ENCODE measurements at places on chromosomes 5 and 9.

DNA sequence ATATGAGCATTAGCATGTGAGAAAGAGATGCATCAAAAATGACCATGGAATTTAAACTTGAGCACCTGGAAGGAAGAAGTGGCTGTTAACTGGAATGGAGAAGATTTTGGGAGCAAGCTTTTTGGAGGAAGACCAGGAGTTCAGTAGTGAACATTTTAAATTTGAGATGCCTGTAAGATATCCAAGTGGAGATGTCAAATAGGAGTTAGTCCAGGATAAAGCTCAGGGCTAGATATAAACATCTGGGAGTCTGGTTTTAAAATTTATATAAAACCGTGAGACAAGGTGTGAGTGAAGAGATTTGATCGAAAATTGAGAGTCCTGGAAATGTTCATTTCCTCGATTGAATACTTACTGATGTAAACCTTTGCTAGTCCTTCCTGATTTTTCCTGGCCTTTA lies 217.5 kb downstream of the ZSWIM6 start:
- no peak for DNase-seq

- DNase-seq, result no peak
These were observed 63.0 kb downstream of the PUM3 start for GRCh38 chr9:2780846-2781245.

DNA sequence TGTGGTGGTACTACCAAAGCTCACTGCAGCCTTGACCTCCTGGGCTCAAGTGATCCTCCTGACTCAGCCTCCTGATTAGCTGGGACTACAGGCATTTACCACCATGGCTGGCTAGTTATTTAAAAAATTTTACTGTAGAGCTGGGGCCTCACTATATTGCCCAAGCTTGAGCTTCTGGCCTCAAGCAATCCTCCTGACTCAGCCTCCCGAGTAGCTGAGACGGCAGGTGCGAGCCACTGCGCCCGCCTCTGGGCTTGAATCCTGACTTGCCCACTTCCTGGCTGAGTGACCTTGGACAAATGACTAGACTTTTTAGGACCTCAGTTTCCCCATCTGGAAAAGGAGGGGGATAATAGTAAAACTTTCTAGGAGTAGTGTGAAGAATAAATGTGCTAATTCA lies 32.1 kb downstream of the NCS1 start:
- no peak for DNase-seq

DNA sequence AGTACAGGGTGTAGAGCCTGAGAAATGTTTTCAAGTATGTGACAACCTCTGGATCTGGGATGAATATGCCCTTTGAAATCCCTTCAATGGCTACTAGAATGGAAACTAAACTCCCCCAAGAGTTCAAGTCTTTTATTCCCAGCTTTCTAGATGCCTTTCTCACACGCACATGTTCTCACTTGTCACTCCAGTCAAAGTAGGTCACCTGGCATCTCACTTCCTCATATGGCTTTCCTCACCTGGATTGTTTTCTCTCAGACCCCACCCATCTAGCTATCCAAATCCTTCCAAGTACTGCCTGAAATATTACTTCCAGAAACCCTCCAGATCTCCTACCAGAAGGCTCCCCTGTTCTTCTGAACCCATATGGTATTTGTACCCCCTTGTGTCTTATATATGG lies 615.4 kb upstream of the KLF4 start:
- no peak for DNase-seq

GRCh38 chr5:82218374-82219156 lies 59.6 kb downstream of the RPS23 start:
- DNase-seq, result no peak

DNA sequence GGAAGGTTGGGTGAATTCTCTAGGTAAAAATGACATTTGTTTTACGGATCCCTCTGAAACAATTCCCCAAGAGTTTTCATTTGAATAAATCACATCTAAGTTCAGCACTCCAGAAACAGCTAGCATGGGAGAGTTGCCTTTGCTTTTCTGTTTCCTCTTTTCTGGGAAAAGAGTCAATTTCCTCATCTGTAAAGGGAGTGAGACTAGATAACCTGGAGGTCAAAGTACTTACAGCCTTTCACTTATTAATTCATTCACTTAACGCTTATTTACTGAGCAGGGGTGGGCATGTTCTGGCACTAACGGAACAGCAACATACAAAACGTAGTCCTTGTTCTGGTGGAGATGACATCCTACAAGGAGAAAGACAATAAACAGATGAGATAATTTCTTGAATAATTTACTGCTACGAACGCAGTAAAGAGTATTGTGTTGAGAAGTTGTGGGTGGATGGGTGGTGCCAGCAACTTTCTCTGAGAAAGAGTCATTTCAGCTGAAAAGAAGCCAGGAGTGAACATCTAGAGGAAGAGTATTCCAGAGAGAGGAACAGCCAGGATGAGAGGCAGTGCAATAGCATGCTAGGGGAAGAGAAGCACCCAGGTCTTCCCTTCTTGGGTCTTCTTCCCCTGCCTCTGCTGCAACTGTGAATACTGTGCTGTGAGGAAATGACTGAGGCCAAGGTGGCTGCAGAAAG lies 335.6 kb downstream of the ZSWIM6 start:
- DNase-seq, result no peak

DNA sequence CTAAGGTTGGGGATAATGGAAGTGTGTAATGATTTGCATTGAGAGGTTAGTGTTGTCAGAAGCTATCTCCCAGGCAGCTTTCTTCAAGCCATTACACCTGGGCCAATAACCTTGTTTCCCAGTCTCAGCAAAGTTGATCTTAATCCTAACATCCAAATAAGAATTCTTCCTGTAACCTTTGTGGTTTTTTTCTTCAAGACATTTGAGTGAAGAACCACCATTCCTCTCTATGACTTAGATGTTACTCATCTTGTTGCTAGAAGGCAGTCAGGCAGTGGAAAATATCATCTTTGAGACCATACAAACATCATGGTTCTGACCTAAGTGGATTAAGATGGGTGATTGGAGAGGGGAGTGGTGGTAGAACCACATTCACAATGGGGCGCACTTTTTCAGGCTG lies 103.5 kb downstream of the NDUFAF2 start:
- no peak for DNase-seq

DNA sequence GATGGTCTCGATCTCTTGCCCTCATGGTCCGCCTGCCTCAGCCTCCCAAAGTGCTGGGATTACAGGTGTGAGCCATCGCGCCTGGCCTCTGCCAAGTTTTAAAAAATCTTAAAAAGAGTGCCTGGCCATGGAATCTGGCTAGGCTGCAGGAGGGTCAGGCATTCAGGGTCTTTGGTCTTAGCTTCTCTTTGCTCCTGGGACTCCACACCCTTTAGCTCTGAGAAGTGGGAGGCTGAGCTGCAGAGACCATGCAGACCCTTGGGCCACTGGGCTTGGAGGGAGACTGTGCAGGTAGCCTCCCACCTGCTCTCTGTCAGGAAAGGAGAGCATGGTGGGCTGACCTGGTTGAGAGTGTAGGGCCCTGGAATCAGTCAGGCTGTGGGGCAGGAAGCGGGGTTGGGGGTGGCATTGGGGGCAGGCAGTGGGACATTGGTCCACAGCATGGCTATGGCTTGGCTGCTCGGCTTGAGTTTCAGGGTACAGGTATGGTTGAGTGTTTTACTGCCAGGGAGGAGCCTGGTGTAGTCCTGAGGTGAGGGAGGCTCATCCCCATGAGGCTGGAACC lies 20.8 kb downstream of the PHF2 start:
- no peak for DNase-seq

- no peak for DNase-seq
These were observed 62.8 kb downstream of the HMCN2 start for GRCh38 chr9:130328349-130328801.

GRCh38 chr9:6007770-6008168 lies 7.7 kb downstream of the RANBP6 start:
- DNase-seq, result peak; percentile 72

GRCh38 chr5:10611290-10611689 lies 47.4 kb downstream of the ANKRD33B start:
- no peak for DNase-seq

DNA sequence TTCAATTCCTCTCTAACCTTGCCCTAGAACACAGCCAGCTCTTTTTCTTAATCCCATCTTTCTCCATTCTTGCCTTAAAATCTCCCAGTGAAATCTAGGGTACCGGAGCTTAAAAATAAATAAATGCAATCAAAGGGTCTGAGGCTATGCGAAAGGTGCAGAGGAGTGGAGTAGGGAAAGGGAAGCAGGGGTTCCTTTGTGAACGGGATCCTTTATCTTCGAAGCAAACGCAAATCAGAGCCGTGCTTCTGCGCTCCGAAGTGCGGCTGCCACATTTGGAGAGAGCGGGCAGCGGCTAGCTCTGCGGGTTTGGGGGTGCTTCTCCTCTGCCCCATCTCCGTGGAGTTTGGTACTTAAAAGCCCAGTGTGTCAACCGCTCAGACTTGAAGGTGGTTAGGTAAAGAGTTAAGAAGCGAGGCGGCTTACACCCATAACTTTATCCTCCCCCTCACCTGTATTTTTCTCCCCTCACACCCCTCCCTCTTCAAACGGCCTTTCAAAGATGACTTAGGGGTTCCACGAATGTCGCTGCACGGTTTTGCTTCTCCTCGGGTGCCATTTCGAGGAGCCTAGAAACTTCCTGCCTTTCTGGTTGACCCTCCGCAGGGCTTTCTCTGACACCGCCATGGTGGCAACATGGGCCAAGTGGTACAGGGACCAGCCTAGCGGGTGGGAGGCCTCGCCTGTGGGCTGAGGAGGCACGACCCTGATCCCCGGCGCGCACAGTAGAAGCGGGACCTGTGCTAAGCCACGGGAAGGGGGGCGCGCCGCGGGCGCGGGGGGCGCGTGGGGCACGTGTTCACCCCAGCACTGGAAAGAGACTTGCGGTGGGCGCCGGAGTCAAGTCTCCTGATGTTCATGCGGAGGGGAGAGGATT lies 31.7 kb upstream of the NFIB start:
- no peak for DNase-seq

GRCh38 chr5:71651579-71651978 lies 64.4 kb downstream of the MCCC2 start:
- no peak for DNase-seq

DNA sequence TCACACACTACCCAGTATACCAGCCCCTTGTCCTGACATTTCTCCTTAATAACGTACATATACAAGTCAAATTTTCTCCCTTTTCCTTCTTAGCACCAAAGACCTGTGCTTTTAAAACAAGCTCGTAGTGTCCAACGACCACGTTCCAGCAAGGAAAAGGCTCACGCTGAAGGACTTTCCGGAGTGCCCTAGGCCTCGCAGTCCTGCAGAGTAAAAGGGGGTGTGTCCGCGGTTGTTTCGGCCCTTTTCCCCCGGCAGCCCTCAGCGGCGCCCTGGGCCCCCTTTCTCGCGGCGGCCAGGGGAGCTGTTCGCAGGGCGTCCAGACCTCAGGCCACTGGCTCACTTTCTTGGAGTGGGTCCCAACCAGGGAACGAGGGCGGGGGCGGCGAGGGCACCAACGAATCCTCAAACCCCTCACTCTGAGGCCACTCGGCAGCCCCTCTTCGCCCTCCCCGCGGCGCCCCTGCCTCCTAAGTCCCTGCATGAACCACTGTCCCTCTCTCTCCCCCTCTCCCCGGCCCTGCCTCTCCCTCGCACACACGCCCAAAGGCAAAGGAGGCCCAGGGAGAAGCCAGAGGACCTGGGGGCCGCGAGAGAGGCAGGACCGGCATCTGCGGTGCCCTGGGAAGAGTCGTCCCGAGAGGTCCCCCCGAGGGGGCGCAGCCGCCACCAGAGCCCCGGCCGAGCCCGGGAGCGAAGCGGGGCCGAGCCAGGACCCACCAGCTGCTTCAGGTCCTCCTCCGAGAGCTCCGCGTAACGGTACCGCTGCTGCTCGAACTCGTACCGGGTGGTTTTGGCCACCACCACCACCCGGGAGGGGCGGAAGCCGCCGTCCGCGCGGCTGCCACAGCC lies 720 bp downstream of the NADK2 start:
- peak; percentile 61 for DNase-seq

DNA sequence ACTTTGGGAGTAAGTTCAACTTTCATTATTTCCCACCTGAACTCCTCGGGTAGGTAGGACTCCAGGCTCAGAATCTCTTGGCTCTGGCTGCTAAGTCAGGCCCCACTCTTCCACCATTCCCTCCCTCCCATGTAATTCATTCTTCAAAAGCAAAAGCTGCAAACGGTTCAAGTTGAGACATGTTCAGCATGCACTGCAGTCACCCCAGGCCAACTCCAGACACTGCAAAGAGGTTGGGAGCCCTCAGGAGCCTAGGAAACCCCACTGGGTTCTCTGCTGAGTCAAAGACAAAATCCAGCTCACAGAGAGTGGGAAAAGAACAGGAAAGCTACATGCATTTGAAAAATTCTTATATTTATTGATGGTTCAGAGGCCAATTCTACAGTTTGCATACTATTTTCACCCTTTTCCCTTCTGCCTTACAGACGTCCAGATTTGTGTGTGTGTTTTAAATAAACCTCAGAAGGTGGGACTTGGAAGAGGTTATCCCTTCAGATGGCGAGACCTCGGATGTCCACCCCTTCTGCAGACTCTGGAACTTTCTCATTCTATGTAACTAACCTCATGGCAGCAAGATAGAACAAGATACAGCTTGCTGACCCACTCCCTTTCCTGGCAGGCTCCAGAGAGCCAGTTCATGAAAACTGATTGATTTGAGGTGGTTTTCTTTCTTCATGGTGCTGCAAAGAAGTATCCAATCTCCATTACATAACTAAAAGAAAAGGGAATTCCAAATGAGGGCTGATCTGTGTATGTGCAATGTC lies 65.7 kb upstream of the EQTN start:
- no peak for DNase-seq

GRCh38 chr9:122941582-122942234 lies 888 bp downstream of the RABGAP1 start:
- DNase-seq, result no peak

GRCh38 chr5:89498699-89499098 lies 615.7 kb upstream of the MEF2C start:
- DNase-seq, result no peak

GRCh38 chr5:60026161-60026560 lies 132.6 kb upstream of the PDE4D start:
- DNase-seq, result no peak

GRCh38 chr5:178786859-178787499 lies 56.5 kb upstream of the ZNF354A start:
- no peak for DNase-seq

GRCh38 chr5:54363669-54364068 lies 53.3 kb upstream of the ARL15 start:
- no peak for DNase-seq

DNA sequence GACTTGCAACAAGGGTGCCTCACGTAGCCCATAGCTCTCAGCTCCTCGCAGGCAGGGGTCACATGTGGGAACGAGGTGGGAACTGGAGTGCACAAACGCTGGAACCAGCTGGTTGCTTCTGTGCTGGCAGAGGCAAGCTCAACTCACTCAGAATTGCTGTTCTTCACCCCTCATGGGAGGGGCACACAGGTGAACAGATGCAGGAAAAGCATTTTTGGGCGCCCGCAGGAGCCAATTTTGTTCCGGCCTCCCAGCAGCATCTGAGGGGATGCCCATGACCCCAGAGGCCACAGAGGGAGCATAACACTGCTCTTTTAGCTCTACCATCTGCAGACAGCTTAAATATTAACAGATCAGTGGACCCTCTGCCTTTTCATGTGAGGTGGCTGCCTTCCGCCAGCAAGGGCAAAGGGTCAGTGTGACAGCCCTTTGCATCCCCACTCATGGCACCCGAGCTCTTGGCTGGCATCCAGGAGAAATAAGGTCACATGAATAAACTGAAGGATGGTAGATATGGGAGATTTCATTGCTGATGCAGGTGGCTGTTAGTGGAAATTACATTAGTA lies 196.2 kb downstream of the SLCO4C1 start:
- no peak for DNase-seq

- no peak for DNase-seq
These were observed 381.1 kb downstream of the RASEF start for GRCh38 chr9:82681809-82682208.

GRCh38 chr9:6552498-6553121 lies 92.9 kb downstream of the GLDC start:
- no peak for DNase-seq

GRCh38 chr5:10034001-10034400 lies 215.7 kb downstream of the ATPSCKMT start:
- DNase-seq, result no peak

All from GM10248 (cell line).